Astrocyte of the spinal cord (primary cell): ENCODE measurements at places on chromosomes 1 and 21.
A peak's percentile ranks its signal among the peaks of the same experiment; 100 is the strongest.

DNA sequence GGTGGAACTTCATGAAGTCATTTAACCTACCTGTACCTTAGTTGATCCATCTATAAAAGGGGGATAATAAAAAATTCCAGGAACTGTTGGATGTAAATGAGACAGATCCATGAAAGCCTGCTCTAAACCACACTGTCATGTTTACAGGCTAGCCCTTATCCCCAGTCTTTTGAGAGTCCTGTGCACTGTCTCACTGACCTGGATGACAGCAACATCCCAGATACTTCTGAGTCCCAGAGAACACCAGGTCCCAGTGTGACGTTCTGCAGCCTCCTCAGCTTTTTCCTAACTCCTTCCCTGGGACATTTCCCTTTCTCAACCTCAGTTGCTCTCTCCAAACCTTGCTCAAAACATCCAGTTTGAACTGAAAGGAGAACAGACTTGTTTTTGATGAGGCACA, 165.4 kb upstream of the C8B start:
- no peak for DNase-seq

GRCh38 chr1:81600878-81601622, 199.7 kb upstream of the ADGRL2 start:
- DNase-seq: no peak

- peak; percentile 42 for DNase-seq
These were observed 37.5 kb downstream of the SPAG17 start for GRCh38 chr1:118147522-118147921.

DNA sequence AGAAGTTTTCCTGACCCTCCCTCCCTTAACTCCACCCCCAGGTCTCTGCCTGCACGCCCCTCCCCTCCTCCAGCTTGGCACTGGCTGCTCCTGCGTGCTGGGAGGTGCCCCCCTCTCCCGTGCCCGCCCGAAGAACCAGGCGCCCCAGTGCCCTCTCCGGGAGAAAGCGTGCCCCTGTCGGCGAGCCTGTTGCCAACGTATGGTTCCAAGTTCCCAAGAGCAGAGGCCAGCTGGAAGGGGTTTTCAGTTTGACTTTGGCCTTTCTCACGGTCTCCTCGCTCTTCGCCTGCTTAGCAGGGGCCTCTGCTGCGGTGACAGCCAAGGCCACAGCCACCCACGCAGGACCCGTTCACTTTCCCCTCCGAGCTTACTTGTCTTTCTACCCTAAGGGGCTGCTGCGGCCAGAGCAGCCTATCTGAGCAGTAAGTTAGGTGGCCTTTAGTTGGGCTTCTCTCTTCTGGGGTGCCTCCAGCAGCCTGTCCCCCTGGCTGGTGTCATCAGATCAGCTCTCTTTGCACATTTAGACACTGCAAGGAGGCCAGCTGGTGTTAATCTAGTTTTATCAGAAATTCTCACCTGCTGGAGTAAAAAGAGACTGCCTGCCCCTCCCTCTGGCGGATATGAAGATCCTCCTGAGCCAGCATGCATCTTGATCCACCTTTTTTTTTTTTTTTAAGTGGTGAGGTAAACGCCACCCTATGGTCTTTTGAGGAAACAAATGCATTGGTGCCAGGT, 1.5 kb downstream of the STUM start:
- DNase-seq: no peak

DNA sequence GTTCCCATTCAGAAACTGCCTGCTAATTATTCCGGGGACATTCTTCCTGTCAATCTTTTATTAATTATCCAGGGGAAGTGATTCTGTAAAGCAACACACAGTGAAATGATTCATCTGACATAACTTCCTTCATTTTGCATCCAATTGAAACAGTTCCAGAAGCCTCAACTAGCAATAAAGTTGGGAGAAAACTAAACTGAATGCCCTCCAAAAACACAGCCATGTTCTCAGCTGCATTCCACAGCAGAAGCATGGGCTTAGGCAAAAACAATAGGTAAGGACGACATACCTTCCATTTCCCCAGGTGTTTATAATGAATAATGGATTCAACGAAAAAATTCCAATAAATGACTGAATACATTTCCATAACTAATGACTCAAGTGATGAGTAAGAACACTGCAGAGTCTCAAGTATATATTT, 36.9 kb upstream of the TARBP1 start:
- peak; percentile 87 for DNase-seq

- DNase-seq: no peak
These were observed 72.9 kb downstream of the SYT6 start for GRCh38 chr1:114080511-114081436.

DNA sequence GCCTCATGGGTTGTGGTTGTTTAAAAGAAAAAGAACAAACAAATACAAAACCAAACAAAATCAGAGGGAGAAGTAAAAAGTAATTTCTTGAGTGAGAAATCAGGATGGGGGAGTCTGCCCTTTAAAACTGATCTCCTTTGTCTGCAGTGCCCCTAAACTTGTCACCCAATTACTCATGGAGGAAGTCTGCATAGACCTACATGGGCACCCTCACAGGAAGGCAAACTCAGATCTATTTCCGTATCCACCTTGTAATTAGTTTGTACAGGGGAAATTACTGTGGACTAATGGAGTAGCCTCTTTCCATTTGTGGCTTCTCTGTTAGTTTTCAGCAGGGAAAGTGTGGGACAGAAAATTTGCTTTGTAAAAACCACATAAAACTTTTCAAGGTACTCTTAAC, 600.4 kb downstream of the ADGRL2 start:
- DNase-seq: no peak

GRCh38 chr1:109667452-109668122, at the start of gene GSTM2:
GSTM2 (plus strand) TSS chr1:109668057; CDS start chr1:109668116, 59 bp downstream.
- DNase-seq: peak; percentile 88

- DNase-seq: peak; percentile 98
These were observed 22.7 kb downstream of the SLX9 start for GRCh38 chr21:44962403-44962966.

- DNase-seq: peak; percentile 62
These were observed 21.2 kb downstream of the SLC45A3 start for GRCh38 chr1:205658943-205659581.

- DNase-seq: no peak
These were observed 19.0 kb downstream of the H6PD start for GRCh38 chr1:9253453-9254105.

- no peak for DNase-seq
These were observed 726.9 kb upstream of the TMPRSS15 start for GRCh38 chr21:19130379-19131028.

DNA sequence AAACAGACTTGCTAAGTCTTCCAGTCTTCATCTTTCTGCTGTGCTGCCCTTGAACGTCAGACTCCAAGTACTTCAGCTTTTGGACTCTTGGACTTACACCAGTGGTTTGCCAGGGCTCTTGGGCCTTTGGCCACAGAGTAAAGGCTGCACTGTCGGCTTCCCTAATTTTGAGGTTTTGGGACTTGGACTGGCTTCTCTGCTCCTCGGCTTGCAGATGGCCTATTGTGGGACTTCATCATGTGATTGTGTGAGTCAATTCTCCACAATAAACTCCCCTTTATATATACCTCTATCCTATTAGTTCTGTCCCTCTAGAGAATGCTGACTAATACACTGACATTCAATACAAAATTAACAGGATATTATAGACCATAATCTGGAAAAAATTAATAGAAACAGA, 628.1 kb downstream of the PLPP3 start:
- DNase-seq: no peak

DNA sequence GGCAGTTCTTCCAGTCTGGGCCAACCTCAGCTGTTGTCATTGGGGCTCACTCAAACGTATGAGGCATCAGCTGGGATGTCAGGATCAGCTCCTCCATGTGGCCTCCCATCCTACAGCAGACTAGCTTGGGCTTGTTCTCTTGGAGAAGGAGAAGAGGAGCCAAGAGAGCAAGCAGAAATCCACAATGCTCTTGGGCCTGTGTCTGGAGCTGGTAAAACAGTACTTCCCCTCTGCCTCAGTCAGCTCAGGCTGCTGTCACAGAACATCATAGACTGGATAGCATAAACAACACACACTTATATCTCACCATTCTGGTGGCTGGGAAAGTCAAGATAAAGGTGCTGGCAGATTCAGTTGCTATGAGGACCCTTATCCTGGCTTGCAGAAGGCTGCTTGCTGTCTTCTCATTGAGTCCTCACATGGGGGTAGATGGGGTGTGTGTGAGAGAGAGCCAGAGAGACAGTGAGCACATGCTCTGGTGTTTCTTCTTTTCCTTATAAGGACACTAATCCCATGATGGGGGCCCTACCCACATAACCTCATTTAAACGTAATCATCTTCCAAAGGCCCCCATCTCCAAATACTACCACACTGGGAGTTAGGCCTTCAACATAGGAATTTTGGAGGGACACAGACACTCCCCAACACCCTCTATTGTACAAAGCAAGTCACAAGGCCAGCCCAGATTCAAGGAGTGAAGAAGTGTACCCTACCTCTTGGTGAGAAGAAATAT, 16.3 kb upstream of the DNAJC6 start:
- DNase-seq: no peak

DNA sequence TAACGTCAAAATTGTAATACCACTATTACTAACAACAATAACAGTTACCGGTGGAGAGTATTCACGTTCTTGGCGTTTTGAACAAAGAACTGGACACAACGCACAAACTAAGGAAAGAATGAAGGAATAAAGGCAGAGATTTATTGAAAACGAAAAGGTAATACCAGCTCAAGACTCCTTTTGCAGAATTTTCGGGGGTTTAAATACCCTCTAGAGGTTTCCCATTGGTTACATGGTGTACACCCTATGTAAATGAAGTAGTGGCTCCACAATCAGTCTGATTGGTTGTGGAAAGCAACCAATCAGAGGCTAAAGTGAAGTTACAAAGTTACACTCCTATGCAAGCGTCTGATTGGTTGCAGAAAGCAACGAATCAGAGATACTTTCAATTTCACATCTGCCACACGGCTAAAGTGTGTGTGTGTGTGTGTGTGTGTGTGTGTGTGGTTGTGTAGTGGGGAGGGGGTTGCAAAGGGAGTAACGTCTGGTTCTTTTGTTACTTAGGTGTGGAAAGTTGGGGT, 1.1 kb upstream of the GTF2B start:
- DNase-seq: peak; percentile 60

GRCh38 chr1:84062496-84062895, 63.6 kb upstream of the TTLL7 start:
- no peak for DNase-seq

- DNase-seq: no peak
These were observed 352.5 kb upstream of the KAZN start for GRCh38 chr1:14245954-14246353.

GRCh38 chr1:247681288-247681897, 1.9 kb upstream of the OR13G1 start:
- DNase-seq: peak; percentile 57

GRCh38 chr1:178774263-178774662, 49.2 kb downstream of the RALGPS2 start:
- DNase-seq: peak; percentile 62

- peak; percentile 59 for DNase-seq
These were observed 34.9 kb upstream of the RUNX3 start for GRCh38 chr1:24964811-24965570.

DNA sequence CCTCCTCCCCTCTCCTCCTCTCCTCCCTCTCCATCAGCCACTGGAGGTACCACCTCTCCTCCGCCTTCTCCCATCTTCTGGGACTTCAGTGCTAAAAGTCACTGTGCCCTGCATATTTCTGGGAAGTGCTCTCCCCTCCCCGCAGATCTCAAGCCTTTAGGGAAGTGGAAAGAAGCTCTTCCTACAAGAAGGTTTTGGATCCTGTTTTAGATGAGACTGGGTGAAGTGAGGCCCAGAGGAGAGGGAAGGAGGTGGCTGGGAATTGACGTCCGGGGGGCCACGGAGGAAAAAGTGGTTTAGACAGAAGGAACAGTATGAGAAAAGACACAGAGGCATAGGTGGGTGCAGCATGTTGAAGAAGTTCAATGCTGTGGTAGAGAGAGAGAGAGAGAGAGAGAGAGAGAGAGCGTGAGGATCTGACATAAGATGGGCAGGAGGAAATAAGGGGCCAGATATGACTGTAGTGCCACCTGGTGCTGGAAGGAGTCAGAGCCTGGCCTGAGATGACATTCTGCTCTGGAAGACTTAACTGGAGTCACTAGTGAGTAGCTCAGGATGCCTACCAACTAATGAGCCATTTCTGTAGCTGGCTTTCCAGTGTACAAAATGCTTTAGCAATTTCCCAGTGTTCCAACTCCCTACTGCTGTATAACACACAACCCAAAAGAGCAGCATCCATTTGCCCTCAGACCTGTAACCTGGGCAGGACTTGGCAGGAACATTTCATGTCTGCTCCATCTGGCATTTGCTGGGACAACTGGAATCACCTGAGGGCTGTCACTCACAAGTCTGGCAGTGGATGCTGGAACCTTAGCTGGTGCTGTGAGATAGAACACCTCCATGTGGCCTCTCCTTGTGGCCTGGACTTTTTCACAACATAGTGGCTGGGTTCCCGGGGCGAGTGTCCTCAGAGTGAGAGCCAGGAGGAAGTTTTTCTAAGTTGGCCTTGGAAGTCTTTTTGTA, 16.6 kb upstream of the ZSCAN20 start:
- peak; percentile 90 for DNase-seq

DNA sequence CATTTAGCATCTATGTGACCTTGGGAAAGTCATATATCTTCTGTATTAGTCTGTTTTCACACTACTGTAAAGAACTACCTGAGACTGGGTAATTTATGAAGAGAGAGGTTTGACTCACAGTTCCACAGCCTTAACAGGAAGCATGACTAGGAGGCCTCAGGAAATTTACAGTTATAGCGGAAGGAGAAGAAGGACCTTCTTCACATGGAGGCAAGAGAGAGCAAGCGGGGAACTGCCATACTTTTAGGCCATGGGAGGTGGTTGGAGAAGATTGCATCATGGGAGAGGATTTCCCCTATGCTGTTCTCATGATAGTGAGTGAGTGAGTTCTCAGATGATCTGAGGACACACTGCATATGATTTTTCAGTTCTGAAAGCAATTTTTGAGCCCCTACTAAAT, 87.9 kb downstream of the CLEC20A start:
- no peak for DNase-seq

GRCh38 chr21:15293240-15293639, 228.4 kb upstream of the NRIP1 start:
- DNase-seq: peak; percentile 93

DNA sequence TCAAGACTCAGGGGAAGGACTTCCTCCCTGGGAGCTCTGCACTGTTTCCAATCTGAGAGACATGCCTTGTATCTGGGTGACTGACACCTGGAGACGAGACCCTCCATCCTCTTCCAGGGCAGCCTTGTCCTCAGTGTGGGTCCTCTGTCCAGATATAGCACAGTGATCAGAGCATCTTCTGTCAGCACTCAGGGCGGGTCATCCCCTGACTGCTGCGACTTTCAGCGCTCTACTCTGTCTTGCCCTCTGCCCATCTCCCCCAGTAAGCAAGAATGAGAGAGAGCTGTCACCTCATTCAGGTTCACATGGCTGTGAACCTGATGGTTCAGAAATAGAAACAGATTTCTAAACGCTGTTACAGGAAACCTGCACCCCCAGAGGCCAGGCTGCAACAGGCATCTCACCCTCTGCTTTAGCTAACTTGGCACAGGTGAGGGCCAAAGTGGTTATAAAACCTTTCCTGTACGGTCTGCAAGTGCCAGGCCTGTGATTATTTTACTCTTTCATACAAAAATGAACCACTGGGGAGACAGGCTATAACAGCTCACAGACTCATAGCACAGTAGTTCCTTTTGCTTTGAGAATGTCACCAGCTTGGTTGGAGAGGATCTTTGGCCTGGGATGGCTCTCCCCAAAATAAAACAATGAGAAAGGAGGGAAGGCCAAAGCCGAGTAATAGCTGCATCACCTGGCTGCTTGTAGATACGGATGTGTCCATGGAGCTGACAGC, 11.4 kb upstream of the TENT5C start:
- DNase-seq: no peak
